ENCODE measurements at places on chromosomes 11 and 22.
A peak's percentile ranks its signal among the peaks of the same experiment; 100 is the strongest.

DNA sequence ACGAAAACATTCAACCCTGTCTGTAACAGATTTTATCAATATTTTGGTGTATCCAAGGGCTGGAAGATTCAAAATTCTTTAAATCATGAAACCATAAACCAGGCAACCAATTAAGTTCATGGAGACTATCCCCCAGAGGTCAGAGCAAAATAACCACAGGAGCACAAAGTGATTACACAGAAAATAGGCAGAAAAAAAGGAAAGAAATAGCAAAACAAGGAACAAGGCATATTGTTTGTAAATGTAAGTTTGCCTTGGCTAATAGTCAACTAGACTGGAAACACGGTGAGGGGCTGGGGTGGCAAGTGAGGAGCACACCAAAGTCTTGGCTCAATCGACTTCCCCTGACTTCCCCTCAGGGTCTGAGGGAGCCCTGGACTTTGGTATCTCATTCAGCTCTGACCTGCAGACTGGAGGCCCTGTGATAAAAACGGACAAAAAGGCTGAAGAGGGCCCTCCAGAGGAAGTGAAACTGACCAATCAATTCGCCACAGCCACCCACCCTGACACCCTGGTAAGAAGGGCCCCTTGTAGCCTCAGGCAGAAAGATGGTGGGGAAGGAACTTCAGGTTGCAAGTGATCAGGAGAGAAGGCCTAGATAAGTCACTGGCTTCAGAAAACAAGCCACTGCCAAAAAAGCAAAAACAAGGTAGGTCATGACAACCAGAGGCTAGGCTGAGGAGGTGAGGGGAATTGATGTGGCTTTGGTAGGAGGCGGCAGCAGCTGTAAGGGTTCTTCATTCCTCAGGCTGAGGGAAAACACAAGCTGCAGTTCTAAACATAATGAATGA is 1.8 kb downstream of the SIK3 start:
- DNase-seq: no peak

GRCh38 chr11:83682611-83682973 is 396.4 kb upstream of the CCDC90B start:
- no peak for DNase-seq

- no peak for DNase-seq
Observed at GRCh38 chr11:102473543-102473942, 21.0 kb upstream of the TMEM123 start.

- DNase-seq: peak; percentile 58
Observed at GRCh38 chr22:30210235-30210909, 36.2 kb downstream of the LIF start.

GRCh38 chr11:118565051-118565450 is 680 bp downstream of the IFT46 start:
- DNase-seq: no peak

- DNase-seq: no peak
Observed at GRCh38 chr11:68682531-68682961, 1.8 kb upstream of the GAL start.

GRCh38 chr11:62061356-62062222 is 62.2 kb upstream of the INCENP start:
- DNase-seq: no peak

GRCh38 chr11:102386136-102386734 is 39.2 kb downstream of the BIRC2 start:
- no peak for DNase-seq

GRCh38 chr11:74024261-74025029 is 15.6 kb upstream of the UCP3 start:
- peak; percentile 43 for DNase-seq

DNA sequence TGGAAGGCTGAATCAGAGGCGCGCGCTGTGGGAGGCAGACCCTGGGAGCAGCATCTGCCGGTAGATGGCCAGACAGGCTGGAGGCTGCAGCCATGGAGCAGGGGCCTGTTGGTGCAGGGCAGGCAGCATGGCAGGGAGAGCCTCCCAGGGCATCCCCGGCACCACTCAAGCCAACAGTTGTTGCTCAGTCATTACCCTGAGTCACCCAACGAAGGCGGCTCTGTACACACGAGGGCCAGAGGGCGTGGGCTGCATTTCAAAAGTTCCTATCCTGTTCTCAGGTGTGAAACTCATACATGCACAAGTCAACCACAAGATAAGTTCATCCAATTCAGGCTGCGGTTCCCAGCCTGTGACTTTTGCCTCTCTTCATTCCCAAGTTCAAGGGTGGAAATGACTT is 2.6 kb downstream of the ANO1 start:
- no peak for DNase-seq

DNA sequence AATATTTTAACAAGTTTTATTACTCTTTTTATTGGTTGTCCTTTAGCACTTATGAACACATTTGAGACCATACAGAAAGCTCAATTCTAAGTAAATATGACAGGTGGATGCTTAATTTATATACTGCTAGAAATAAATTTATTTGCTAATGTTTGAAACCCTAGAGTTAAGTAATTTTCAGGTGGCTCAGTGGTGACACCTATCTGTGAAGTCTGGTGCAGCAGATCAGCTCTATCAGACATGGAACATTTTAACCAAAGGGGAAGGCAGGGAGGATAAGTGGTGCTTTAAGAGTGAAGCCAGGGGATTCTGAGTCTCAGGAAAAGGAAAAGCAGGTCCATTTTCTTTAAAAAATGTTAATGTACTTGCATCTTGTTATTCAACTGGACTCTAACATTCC is 175.8 kb downstream of the DSCAML1 start:
- no peak for DNase-seq

DNA sequence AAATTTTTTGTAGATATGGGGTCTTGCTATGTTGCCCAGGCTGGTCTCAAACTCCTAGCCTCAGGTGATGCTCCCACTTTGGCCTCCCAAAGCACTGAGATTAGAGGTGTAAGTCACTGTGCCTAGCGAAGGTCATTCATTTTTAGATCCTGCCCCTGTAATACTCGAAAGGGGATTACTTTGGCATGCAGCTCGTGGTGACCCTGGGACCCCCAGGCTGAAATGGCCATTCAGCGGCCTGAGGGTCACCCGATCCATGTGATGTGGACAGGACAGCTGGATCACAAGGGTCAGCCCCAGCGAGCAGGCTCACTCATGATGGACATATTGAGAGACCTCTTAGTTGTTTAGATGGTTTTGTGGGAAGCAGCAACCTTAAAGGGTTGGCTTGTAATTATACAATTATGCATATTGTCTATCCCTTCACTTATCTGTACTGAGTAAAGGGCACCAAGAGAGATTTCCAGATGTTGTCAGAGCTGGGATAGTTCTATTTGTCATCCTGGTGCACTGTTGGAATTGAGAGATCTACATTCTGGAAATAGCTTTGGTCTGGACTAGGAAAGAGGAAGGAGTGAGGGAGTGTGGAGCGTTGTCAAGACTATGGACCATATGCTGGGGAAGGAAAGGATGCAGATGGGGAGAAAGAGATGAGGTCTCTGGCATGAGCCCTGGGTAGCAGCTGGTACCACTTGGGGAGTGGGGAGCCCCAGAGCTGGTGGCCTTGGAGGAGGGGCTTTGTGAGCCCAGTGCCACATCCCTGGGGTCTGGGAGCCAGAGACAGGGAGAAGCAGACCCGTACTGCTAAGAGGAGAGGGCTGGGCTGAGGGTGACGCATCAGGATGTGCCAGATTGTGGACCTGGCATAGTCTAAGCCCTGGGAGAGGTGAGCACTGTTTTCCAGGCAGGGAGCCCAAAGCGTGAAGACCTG is 15.5 kb downstream of the RHBDD3 start:
- DNase-seq: no peak

DNA sequence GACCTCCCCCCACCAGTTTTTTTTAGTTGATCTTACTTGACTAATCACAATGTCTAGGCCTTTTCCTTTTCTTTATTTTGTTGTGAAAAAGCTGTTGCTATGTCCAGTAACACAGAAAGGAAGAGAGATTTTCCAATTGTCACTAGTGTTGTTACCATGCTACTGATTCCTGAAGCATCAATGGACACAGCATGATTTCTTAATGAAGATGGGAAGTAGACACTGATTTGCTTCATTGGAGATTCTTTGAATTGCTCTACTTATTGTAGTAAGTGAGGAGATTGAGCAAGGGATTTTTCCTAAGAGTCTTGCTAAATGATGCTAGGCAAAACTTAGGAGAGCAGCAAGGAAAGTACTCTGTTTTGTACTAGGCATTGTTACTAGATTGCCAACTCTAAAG is 4.6 kb downstream of the AASDHPPT start:
- DNase-seq: no peak
